ENCODE measurements at places on chromosomes 16 and 17.

DNA sequence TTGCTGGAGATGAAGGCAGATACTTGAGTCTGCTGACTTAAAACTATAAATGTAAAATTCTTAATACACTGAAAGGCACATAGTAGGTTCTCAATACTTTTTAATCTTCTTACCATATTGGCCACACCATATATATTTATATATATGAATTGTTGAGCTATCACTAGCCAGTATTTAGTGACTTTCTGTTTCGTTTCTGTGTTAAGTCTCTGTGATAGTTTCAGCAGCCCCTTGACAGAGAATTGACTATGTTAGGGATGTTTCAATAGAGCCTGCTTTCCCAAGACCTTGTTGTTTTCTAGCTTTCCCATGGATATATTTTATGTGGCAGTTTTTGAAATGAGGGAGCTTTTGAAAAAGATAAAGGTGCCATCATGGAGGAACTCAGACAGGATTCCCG is 206.5 kb upstream of the GOT2 start:
- H3K4me3 ChIP-seq, result no peak overlapping the region
- DNase-seq, result no peak
- H3K36me3 ChIP-seq, result no peaks in the 10 kb centered on the region

DNA sequence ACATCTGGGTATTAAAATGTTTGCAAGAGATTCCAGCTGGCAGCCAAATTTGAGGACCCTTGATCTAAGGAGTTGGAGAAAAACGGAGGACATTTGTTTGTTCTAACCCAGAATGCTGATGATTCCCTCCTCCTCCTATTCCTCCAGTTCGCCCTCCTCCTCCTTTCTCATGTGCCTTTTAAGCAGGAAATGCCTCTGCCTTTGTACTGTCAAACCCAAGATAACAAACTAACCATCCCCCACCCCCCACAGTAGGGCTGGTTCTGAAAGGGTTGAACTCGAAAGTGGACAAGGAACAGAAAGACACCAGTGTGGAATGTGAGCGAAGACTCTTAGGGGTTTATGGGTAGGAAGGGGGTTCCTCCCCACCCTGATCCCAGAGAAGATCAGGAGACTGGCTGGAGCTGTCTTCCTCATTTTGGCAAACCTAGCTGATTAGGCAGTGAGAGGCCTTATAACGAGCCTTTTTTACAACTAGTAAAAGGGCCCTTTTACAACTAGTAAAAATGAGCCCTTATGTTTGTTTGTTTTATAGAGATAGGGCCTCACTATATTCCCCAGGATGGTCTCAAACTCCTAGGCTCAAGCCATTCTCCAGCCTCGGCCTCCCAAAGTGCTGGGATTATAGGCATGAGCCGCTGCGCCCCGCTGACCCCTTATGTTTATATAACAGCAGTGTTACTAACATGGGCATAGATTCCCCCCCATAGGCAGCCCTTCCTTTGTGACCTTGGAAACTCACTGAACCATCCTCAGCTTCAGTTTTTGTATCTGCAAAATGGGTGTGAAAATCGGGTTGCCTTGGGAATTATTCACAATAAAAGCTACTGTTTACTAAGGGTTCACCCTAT is 975 bp downstream of the CHD9 start:
- DNase-seq, result no peak
- H3K4me1 ChIP-seq, result peaks cover 34% of the 10 kb centered on the region
- peaks cover 7% of the 10 kb centered on the region for H3K36me3 ChIP-seq
- H3K4me3 ChIP-seq, result peak overlapping the region; percentile 83
- H3K27me3 ChIP-seq, result no peaks in the 10 kb centered on the region

GRCh38 chr16:29986231-29986630 is 9.2 kb downstream of the HIRIP3 start:
- no peaks in the 10 kb centered on the region for H3K27me3 ChIP-seq
- no peak overlapping the region for H3K4me3 ChIP-seq
- DNase-seq, result no peak
- H3K4me1 ChIP-seq, result no peaks in the 10 kb centered on the region
- peaks cover 50% of the 10 kb centered on the region for H3K36me3 ChIP-seq

- peak overlapping the region; percentile 57 for H3K4me3 ChIP-seq
- DNase-seq, result no peak
- H3K4me1 ChIP-seq, result peaks cover 45% of the 10 kb centered on the region
- no peaks in the 10 kb centered on the region for H3K36me3 ChIP-seq
- no peaks in the 10 kb centered on the region for H3K27me3 ChIP-seq
Measured at GRCh38 chr17:50903604-50904517, 37.7 kb upstream of the TOB1 start.

DNA sequence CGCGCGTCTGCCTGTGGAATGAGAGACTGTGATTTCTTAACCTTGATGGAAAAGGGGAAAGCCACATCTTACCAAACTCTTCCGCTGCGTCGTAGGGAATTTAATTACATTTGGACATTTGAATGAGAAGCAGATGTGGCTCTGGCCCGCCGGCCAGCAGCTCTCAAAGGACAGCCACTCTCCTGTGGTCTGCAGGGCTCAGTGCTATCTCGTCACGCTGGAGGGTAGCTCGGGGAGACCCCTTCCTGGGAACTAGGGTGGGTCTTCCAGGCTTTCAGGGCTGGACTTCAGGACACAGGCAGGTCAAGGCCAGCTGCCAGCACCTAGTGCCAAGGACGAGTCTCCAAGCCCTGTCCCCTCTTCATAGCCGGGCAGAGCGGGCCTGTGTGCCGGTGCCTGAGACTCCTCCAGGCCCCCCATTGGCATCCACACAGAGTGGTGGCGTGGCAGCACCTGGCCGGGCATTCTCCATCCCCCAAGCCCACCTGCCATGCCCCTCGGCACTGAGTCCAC is 15.9 kb upstream of the TBX2 start:
- no peak for DNase-seq
- H3K4me3 ChIP-seq, result no peak overlapping the region
- no peaks in the 10 kb centered on the region for H3K36me3 ChIP-seq
- H3K27ac ChIP-seq, result no peak overlapping the region

- no peaks in the 10 kb centered on the region for H3K27me3 ChIP-seq
- DNase-seq, result no peak
- peaks cover 19% of the 10 kb centered on the region for H3K4me1 ChIP-seq
- H3K4me3 ChIP-seq, result no peak overlapping the region
- H3K36me3 ChIP-seq, result peaks cover 6% of the 10 kb centered on the region
Measured at GRCh38 chr17:81240761-81241160, 1.6 kb downstream of the NDUFAF8 start.

GRCh38 chr16:88815901-88816589 is 4.3 kb upstream of the APRT start:
- H3K36me3 ChIP-seq, result peaks cover 3% of the 10 kb centered on the region
- DNase-seq, result no peak
- no peak overlapping the region for H3K27ac ChIP-seq
- H3K4me1 ChIP-seq, result peaks cover 18% of the 10 kb centered on the region

DNA sequence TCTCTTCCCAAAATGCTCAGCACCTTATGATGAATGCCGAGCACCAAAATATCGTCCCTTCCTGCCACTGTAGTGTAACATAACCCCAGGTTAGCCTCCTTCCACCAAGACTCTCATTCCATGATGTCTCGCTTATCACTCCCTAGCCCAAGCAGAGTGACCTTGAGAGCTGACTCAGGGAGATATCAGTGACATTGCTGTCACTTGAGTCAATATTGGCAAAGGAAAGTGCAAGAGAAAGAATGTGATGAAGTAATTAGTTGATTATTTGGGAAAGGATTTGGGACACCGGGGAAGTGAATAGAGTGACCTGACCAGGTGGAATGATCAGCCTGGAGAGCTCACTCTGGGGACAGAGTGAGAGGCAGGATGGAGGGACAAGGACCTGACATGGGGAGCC is 2.6 kb upstream of the ANKFN1 start:
- no peak overlapping the region for H3K27ac ChIP-seq
- H3K4me1 ChIP-seq, result no peaks in the 10 kb centered on the region
- no peak for DNase-seq
- H3K36me3 ChIP-seq, result no peaks in the 10 kb centered on the region

GRCh38 chr16:12201866-12202265 is 225.3 kb downstream of the SNX29 start:
- H3K27me3 ChIP-seq, result no peaks in the 10 kb centered on the region
- no peak overlapping the region for H3K4me3 ChIP-seq

DNA sequence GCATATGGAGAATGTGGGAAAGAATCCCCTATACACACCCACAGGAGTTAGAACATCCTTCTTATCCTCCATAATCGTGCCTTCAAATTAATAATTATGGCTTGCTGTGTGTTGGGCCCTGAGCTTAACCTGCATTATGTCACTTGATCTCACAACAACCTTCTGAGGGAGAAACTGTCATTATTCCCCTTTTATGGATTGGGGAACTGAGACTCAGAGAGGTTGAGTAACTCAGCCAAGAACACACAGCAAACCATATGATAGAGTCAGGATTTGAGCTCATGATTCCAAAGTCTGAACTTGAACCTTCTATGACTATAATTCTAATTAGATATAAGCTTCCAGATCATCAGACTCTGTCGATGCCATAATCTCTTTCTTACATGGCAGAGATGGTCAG is 114.2 kb upstream of the CACNG3 start:
- no peaks in the 10 kb centered on the region for H3K4me1 ChIP-seq
- no peaks in the 10 kb centered on the region for H3K27me3 ChIP-seq
- no peaks in the 10 kb centered on the region for H3K36me3 ChIP-seq
- H3K27ac ChIP-seq, result no peak overlapping the region
- no peak for DNase-seq

DNA sequence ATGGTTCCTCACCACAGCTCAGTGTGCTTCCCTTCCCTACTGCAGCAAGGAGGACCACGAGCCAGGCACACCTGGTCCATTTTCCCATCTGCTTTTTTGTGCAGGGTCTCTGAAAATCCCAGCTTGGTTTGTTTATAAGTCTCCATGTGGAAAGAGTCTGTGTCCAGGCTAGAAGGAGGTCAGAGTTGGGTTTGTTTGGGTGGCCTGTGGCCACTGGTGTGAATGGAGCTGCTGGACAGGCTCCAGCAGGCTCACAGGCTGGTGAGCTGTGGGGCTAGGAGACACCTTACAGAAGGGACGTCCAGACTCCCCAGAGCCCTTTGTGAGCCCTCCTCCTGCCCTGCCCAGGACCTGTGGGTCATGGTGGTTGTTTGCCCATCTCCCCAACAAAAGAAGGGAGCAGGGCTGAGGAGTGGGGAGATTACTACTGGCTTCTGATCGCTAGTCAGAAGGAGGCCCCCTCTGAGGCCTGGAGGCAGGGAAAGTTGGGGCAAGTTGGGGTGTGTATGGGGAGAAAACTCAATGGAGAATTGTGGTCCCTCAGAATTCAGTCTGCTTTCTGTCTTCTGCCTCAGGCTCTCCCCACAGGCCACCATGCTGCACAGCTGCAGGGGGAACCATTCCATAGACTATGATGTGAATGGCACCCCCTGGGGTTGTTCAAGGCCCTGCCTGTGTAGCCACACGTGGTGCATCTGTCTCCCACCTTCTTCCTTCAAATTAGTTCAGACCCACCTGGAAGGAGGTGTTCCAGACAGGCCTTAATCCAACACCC is 4.1 kb downstream of the RARA start:
- no peak for DNase-seq
- no peak overlapping the region for H3K27ac ChIP-seq

DNA sequence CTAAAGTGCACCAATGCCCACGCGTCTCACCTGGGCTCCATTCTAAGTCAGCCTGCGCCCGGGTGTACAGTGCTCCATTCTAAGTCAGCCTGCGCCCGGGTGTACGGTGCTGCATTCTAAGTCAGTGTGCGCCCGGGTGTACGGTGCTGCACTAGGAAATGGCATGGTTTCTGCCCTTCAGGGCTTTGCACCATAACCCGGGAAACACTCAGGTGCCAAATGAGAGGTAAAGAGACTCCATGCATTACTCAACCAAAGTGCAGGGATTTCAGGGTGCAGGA is 29.2 kb upstream of the FASN start:
- H3K27me3 ChIP-seq, result no peaks in the 10 kb centered on the region
- peaks cover 10% of the 10 kb centered on the region for H3K36me3 ChIP-seq
- no peaks in the 10 kb centered on the region for H3K4me1 ChIP-seq
- no peak for DNase-seq

DNA sequence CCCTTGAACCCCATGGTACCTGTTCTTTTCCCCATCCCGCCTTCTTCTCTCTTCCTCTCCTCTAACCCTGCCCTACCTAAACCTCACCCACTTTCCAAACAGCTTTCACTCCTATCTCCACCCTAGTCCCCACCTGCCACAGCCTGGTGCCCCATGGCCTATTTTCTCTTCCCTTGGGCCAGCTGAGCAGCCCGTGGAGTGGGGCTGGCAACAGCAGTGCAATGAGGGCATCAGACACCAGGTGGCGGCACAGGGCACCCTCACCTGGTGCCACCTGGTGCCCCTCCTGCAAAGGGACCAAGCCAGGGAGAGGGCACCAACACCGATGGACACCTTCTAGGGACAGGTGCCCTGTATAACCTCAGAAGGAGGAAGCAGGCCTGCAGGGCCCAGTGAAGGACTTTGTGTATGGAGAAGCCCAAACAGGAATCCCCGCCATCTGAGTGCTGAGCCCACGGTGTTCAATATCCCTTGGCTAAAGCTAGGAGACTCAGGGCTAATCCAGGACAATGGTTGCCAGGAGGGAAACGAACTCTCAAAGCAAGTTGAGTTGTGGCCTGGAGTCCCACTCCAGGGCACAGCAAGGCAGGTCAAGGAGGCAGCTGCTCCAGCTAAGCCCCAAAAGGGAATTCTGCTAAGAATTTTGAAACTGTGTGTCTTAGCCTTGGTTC is 4.0 kb upstream of the ABCC3 start:
- H3K36me3 ChIP-seq, result no peaks in the 10 kb centered on the region
- no peak overlapping the region for H3K4me3 ChIP-seq
- H3K27ac ChIP-seq, result no peak overlapping the region
- peaks cover 7% of the 10 kb centered on the region for H3K4me1 ChIP-seq
- DNase-seq, result no peak
- peaks cover 10% of the 10 kb centered on the region for H3K27me3 ChIP-seq

GRCh38 chr16:24526701-24527495 is 12.5 kb upstream of the RBBP6 start:
- no peak for DNase-seq
- no peaks in the 10 kb centered on the region for H3K27me3 ChIP-seq
- peaks cover 14% of the 10 kb centered on the region for H3K4me1 ChIP-seq

DNA sequence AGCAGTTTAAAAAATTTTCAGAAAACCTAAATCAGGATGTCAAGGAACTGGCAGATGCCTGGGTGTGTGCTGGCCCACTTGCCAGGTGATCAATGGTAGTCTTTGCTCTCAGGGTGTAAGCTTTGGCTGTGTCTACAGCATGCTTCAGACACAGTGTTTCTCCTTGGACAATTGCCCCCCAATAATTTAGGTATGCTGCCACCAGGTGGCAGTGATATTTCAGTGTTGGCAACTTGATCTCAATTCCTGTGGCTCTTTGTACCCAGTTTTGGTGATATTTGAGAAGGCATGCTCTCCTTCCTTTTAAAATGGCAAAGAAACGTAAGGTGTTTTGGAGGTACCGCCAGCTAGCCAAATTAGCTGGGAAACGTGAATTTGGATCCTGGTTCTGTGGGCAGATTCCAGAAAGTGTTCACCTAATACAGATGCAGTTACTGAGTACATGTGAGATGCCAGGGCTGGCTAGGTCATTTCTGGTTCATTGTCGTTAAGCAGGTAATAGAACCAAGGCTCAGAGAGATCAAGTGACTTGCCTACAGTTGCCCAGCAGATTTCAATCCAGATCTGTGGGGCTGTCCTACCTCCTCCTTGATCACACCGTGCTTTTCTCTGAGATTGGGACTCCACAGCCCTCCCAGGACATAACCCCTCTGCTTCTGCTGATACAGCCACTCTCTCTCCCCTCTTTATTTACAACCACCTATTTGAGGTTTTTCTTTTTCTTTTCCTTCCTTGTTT is 155.6 kb upstream of the PLCG2 start:
- peak overlapping the region; percentile 52 for H3K27ac ChIP-seq
- H3K36me3 ChIP-seq, result peaks cover 4% of the 10 kb centered on the region
- H3K4me1 ChIP-seq, result peaks cover 52% of the 10 kb centered on the region

- H3K4me1 ChIP-seq, result peaks cover 22% of the 10 kb centered on the region
- H3K4me3 ChIP-seq, result peak overlapping the region; percentile 83
- peaks cover 5% of the 10 kb centered on the region for H3K36me3 ChIP-seq
- peak overlapping the region; percentile 87 for H3K27ac ChIP-seq
- no peak for DNase-seq
Measured at GRCh38 chr16:1610899-1611632, 806 bp downstream of the IFT140 start.
